ENCODE measurements at places on chromosomes 2 and 18.

- DNase-seq: no peak
Measured at GRCh38 chr2:188884517-188884916, 89.7 kb upstream of the COL3A1 start.

GRCh38 chr18:70387027-70387426 lies 98.2 kb downstream of the SOCS6 start:
- DNase-seq: no peak

GRCh38 chr18:51290860-51291259 lies 93.4 kb upstream of the MEX3C start:
- no peak for DNase-seq

- no peak for DNase-seq
Measured at GRCh38 chr18:39238981-39239660, 1673.5 kb upstream of the CELF4 start.

GRCh38 chr18:79613186-79613931 lies 66.2 kb upstream of the CTDP1 start:
- no peak for DNase-seq

- DNase-seq: peak; percentile 53
Measured at GRCh38 chr2:26942543-26943295, 27.7 kb upstream of the MAPRE3 start.

DNA sequence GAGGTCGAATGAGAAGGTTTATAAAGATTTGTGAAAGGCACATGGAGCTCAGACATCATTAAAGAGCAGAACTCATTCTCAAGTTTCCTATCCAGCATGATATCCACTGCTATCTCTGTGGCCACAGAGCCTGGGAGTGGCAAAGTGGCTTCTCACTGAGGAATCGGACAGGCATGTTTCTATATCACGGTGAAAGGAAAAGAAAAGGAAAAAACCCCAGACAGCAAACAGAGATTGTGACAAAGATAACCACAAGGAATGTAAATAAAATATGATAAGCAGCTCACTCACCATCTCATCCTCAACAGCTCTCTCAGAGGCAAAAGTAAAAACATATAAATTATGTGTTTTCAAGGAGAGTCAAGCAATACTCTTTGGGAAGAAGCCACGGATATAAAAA lies 2.5 kb downstream of the PID1 start:
- DNase-seq: no peak

GRCh38 chr2:6930923-6931647 lies 13.9 kb downstream of the RNF144A start:
- DNase-seq: no peak

GRCh38 chr2:177587371-177587770 lies 194.8 kb downstream of the AGPS start:
- DNase-seq: no peak

DNA sequence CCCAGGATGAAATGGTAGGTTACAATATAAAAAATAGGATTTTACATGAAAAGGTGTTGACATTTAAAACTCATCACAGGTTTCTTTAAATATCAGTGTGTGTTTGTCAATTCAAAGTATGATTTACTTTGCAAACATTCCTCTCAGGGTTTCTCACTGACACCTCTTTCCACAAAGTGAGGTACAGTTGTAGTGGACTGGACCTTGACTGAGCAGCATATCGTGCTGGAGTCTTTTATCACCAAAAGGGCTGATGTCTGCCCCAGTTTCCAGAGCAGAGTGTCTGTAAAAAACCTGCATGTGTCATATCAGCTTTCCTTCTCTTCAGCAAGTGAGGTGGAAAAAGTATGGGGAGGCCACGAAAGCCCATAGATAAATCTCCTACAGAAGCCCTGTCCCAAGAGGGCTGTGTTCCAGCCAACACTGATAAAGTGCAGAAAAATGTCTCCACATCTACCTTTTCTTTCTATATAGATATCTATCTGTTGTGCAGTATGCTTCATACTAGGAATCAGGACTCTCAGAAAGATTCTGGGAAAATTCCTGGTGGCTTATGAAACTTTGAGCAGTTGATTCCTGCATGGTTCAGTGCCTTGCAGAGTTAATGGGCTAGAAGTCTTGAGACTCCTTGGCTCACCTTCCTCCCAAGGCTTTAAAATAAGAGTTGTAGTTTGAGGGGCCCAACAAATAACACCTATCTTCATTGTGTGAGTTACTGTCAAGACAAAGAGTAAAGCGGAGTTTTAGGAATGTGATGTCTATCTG lies 6.9 kb downstream of the ACYP2 start:
- no peak for DNase-seq

DNA sequence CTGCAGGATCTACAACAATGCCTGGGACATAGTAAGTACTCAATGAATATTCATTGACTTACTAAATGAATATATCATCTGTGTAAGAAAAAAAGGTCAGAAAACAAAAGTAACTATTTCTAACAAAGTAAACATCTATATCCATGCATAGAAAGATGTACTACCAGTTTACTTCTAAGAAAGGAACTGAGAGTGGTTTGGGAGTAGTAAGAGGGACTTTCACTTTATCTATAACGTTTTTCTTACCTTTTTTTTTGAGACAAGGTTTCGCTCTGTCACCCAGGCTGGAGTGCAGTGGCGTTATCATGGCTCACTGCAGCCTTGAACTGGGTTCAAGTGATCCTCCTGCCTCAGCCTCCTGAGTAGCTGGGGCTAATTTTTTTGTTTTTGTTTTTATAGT lies 25.7 kb downstream of the DHX57 start:
- DNase-seq: no peak

- no peak for DNase-seq
Measured at GRCh38 chr2:217481577-217481976, 521.2 kb downstream of the TNS1 start.

GRCh38 chr2:203664029-203664755 lies 42.2 kb upstream of the CD28 start:
- DNase-seq: no peak

DNA sequence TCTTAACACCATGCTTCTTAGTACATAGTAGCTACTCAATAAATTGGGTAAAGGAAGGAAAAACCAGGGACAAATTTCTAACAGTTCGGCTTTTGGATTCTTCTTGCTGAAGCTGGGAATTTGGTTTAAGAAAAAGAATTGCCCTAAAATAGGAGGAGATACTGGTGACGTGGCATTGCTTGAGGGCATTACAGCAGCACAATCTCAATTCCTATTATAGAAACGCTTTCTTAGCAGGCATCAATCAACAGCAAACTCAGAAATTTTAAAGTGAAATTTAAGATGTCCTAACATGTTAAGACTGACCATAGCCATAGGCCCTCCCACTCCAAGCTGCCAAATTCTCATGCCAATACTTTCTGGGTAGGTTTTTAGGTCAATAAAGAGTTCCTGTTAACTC lies 169.5 kb downstream of the SRBD1 start:
- no peak for DNase-seq
